ENCODE measurements at places on chromosomes 1 and 21.

- no peak for DNase-seq
These were observed 52.0 kb upstream of the CAMK1G start for GRCh38 chr1:209531549-209531948.

GRCh38 chr1:43834280-43835081 is 99.1 kb upstream of the ARTN start:
- DNase-seq: no peak

- no peak for DNase-seq
These were observed 3.1 kb downstream of the ESPN start for GRCh38 chr1:6427441-6428390.

DNA sequence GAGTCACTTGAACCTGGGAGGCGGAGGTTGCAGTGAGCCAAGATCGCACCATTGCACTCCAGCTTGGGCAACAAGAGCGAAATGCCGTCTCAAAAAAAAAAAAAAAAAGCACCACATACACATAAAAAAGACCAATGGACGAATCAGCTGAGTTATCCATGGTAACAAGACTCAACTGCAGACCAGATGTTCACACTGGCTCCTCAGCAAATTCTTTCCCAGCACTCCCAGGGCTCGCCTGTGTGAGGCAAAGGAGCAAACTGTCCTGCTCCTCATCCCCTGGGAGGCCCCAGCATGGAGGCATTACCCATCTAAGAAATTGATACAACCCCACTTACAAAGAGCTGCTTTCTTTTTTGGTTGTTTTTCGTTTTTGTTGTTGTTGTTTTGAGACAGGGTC is 3.1 kb downstream of the TMEM234 start:
- no peak for DNase-seq

GRCh38 chr1:231508497-231508896 is 20.0 kb upstream of the TSNAX start:
- no peak for DNase-seq

DNA sequence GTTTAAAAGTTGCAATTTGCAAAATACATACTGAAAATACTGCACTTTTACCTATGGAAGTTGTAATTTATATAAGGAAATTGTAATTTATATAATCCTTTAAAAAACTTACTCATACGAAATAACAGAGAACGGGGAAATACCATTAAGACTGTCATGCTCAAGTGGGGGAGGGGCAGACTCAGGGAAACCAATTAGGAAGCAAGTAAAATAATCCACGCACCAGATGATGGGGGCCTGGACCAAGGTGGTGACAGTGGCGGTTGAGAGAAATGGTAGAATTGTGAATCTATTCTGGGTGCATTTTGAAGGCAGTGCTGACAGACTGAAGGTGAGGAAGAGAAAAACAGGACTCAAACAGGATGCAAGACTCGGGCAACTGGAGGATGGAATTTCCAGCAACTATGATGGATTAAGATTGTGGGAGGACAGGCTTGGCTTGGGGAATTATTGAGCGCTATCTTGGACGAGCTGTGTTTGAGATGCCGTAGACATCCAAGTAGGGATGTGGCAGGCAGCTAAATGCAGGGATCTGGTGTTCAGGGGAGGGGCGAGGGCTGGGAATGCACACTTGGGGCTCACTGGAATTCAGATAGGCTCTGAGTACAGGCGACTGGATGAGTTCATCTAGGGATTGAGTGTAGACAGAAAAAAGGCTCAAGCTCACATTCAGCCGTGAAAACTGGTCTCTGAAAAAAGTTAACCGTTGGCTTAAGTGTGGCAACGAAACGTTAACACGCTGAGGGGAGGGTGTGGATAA is 977 bp downstream of the LCA5L start:
- DNase-seq: no peak

- no peak for DNase-seq
These were observed 139.4 kb downstream of the DHRS3 start for GRCh38 chr1:12478612-12478985.

- no peak for DNase-seq
These were observed 24.0 kb downstream of the L1TD1 start for GRCh38 chr1:62218604-62219003.

- DNase-seq: no peak
These were observed 100.0 kb upstream of the ADAR start for GRCh38 chr1:154707901-154708463.

GRCh38 chr1:27060891-27061290 is 48.2 kb upstream of the TENT5B start:
- DNase-seq: no peak

GRCh38 chr1:162139211-162139610 is 69.7 kb downstream of the NOS1AP start:
- no peak for DNase-seq

GRCh38 chr1:160800645-160801408 is 4.9 kb downstream of the LY9 start:
- DNase-seq: no peak

- no peak for DNase-seq
These were observed 13.8 kb downstream of the PAX7 start for GRCh38 chr1:18644446-18644845.

DNA sequence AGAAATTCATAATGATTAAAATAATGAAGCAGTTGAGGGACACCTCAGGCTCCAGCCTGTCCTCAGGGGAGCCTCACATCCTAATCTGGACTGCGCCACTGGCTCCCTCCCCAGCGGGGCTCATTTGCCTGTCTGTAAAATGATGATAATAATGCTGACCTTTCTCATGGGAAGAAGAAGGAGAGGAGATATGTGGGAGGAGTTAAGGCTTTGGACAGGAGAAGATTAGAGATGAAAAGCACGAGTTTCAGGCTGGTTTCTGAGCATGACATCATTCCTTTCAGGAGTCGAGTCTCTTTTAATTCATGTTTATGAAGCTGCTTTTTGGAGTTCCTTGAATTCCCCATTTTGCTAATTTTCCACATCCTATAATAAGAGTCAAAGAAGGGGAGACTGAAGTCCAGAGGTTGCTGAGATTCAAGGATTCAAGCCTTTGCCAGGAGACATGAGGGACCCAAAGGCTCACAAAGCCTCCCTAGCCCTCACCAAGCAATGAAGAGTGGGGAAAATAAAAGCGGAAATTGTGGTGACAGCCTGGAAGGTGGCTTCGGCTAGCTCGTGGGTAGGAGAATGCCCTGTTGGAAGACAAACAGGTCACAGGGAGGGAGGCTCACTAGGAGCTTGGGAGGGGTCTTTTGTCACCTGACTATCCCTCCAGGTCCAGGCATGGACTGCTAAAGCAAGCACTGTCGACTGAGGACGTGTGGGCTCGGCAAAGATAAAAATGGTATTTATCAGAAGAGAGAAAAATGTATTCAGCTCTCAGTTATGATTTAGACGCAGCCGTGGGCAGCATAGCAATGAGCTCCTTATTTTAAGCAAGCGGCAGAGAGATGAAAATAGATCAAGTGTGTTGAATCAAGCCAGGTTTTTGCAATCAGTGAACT is 27.5 kb upstream of the STMN1 start:
- no peak for DNase-seq

All from GM12891 (cell line).